NCI-H1930 (cell line): ENCODE measurements at places on chromosomes 12 and 14.

DNA sequence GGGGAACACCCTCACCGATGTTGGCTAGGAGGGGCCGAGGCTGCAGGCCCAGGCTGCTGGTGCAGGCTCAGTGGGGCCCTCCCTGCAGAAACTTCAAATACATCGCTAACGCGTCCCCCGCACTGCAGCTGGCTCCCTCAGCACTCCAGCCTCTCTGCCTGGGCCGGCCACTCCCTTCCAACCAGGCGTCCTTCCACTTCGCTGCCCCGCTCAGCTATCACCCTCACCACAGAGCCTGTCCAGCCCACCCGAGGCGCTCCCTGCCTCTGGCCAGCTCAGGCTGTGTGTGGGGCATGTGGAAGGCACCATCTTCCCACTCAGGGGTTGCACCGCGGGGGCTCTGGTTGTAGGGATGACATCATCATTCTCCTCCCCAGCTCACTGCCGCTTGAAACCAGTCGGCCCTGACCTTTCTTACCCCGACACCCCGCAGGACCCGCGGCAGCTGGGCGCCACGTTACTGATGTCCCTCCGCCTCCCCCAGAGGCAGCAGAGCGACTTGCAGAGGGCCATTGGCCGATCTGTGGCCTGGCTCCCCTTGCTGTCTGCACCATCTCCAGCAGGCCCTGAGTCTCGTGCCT is 199.9 kb upstream of the RTL1 start:
- no peak for DNase-seq

- DNase-seq, result no peak
Observed at GRCh38 chr12:83027021-83027723, 340.5 kb downstream of the TMTC2 start.

DNA sequence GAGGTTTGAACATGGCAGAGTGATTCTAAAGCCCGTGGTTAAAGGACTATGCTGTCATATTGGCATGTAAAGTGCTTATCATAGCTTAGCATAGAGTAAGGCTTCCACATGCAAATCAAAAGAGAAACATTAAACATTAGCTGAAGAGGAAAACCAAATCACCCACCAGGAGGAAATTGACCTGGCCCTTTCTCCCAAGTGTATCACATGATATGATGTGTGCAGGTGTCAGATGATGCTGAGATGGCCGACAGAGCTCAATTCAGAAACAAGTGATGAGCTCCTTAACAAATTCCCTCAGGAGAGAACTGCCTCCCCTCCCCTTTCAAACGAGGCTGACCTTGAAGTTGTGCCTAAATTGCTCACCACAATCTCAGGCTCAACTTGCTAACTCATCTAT is 217.1 kb upstream of the BTG1 start:
- DNase-seq, result no peak

GRCh38 chr12:52221912-52222457 is 11.1 kb upstream of the KRT7 start:
- no peak for DNase-seq

- DNase-seq, result no peak
Observed at GRCh38 chr12:1083151-1083888, 92.3 kb downstream of the ERC1 start.

- DNase-seq, result no peak
Observed at GRCh38 chr12:124492879-124493808, 74.3 kb downstream of the NCOR2 start.
